ENCODE measurements at places on chromosomes 2 and 18.

- DNase-seq: no peak
Measured at GRCh38 chr2:69466728-69467127, 29.5 kb upstream of the NFU1 start.

GRCh38 chr2:105915005-105915558, 170.4 kb downstream of the NCK2 start:
- DNase-seq: no peak

DNA sequence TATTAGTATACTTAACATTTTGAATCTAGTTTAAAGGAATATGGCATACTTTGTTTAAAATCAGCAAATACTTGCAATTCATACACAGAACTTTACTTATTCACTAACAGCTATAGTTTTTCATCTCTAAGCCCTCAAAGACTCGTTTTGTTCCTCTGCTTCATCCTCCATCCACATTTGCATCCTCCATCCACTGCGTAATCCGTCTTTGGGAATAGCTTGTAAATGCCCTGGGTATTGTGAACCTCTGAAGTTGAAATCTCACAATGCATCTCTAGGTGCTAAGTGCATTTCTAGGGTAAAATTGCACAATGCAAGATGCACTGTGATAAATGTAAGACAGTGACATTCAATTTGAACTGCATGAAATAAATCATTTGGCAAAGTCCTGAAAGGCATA, 115.8 kb upstream of the CDCA7 start:
- DNase-seq: no peak

GRCh38 chr2:192484903-192485302, 290.2 kb upstream of the TMEFF2 start:
- no peak for DNase-seq

GRCh38 chr2:183811281-183811680, 687.0 kb downstream of the NUP35 start:
- no peak for DNase-seq

DNA sequence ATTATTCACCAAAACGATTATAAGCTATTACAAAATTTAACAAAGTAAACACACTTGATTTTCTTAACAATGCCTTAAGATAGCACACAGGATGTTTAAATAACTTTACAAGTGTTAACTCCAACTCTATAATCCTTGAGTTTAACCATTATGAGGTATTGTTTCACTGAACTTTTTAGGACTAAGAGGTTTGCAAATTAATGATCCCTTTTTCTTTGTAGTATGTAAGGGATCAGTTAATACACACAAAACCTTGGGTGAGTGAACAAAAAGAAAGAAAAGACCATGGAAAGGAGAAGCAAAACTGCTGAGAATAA, 21.5 kb upstream of the TFPI start:
- no peak for DNase-seq

GRCh38 chr2:120599072-120599471, 136.6 kb upstream of the GLI2 start:
- no peak for DNase-seq

GRCh38 chr2:177393824-177394593, 1.4 kb downstream of the AGPS start:
- no peak for DNase-seq

DNA sequence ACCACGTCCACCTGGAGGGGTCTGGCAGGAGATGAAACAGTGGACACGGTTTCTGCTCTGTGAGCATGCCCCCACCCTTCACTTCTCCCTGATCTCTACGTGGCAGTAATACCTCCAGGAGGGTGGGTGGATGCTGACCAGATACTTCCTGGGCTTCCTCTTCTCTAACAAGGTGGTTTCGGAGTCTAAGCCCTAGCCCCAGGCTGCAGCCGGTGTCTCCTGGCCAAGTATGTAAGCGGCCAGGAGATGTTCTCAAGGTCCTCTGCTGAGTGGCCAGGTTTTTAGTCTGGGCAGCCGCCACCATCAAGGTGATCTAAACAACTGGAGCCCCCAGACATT, 101.8 kb upstream of the ASB18 start:
- no peak for DNase-seq

DNA sequence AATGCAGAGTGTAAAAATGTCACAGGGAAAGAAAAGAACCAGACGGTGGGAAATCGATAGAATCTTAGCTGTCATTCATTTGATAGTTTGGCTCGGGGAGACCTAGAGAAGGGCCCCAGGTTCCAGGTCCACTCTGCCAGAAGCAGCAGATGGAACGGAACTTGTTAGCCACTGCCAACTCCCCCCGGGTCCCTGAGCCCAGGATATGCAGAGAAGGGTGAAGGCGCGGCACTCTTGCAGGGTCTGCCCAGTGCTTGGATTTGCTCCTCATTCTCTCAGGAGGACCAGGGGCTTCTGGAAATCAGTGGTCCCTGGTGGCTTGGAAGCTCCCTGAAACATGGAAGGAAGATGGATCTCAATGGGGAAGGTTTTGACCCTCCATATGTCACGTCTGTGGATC, 11.6 kb upstream of the XDH start:
- no peak for DNase-seq

DNA sequence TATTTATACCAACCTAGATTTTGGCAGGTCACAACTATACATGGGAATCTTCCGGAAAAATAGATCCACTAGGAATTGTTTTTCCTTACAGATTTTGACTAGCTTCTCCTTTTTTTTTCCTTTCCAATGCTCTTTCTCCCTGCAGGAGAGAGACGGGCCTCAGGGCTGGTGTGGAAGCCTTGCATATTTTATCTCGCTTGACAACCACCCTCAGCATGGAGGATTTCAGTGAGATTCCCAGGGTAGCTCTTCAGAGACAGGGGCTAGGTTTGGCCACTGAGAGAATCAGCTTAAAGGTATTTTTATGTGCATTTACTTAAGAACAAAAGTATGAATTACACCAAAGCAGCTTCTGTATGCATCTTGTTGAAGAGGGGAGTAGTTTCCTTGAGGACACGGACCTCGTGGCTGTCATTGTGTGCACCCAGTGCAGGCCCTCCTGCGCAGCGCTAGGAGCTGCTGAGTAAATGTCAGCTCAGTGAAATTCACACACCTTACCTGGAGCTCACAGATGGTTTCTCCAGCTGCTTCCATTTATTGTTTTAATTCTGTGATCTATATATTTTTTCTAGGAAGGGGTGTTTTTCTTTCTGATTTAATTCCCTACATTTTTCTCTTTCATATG, 54.4 kb downstream of the TRAPPC12 start:
- DNase-seq: no peak

- DNase-seq: no peak
Measured at GRCh38 chr2:232493701-232494474, 6.3 kb upstream of the ECEL1 start.

DNA sequence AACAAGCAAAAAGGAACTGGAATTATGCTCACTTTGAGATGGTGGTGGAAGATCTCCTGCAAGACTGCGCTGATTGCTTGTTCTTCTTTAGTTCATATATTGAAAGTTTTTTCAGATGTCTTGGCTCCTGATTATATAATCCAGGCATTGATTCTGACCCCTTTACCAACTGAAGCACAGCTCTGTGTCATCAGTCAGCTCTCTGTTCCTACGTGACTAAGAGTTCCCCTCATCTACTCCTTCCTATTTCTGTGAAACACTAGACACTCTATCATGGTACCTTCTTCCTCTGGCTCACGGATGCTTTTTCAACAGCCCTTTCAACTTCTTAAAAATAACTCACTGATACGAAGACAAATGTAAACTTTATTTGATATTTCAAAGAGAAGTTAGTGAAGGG, 788.6 kb downstream of the SOCS6 start:
- DNase-seq: no peak

DNA sequence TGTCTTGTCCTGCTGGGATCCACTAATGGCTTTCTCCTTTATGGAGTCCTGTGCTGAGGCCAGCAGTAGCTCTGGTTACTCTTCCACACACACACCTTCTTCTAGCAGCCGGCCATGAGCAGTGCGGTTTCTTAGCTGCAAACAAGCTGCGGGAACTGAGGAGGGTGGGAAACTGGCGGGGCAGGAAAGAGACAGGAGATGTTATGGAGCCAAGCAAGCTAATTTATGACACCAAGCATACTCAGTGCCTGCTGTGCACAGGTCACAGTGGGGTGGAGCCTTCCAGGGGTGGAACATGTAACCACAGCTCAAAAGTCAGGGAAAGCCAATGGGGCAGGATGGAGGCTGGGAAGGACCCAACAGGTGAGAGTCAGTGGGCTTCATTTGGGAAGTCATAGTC, 180.8 kb downstream of the FAM210A start:
- DNase-seq: no peak

DNA sequence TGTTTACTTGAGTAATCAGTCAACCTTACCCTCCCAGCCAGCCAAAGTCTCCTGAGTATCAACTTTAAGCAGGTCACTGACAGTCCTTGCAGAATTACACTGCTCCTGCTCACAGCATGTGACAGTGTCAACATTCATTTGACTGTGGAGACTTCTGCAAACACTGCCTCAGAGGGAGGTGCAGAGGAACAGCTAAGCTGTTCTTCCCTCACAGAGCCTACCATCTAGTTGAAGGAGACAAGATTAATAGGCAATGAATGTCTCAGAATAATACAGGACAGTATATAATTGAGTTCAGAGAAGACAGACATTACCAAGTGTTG, 11.9 kb downstream of the SLC14A2 start:
- DNase-seq: no peak

- no peak for DNase-seq
Measured at GRCh38 chr2:126839796-126840195, 58.9 kb upstream of the TEX51 start.
